Hepatocyte (in vitro differentiated cells): ENCODE measurements at places on chromosomes 12 and 14.

- DNase-seq = no peak
Observed at GRCh38 chr14:71783088-71783487, 149.1 kb upstream of the RGS6 start.

DNA sequence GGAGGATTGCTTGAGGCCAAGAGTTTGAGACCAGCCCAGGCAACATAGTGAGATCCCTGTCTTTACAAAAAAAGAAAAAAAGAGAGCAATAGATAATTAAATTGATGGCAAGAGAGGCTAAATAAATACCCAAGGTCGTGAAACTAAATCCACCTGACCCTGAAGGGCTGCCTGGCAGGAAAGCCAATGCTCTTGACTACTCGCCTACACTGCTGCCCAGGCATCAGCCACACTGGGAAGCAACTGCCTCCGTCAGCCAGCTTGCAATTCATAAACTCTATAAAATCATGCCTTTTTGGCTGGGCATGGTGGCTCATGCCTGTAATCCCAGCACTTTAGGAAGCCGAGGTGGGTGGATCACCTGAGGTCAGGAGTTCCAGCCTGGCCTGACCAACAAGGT lies 31.7 kb upstream of the RASSF3 start:
- DNase-seq = no peak

- peak; percentile 19 for DNase-seq
Observed at GRCh38 chr12:112303004-112303403, 79.2 kb downstream of the HECTD4 start.

DNA sequence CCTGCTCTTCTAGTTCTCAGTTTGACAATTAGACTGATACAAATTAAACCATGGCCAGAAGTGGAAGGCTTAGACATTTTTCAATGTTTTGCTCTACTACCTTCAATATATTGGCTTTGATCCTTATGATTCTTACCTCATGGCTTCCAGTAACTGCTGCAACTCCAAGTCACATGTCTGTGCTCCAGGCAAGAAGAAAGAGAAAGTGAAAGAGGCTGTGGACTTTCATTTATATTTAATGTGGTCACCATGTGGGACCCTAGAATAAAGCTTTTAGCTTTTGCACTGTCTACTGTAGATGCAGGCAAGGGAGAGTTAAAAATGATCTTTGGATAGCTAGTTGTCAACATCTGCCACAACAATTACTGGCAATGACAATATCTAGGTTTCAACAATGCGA lies 214.3 kb upstream of the PDE3A start:
- DNase-seq = no peak

DNA sequence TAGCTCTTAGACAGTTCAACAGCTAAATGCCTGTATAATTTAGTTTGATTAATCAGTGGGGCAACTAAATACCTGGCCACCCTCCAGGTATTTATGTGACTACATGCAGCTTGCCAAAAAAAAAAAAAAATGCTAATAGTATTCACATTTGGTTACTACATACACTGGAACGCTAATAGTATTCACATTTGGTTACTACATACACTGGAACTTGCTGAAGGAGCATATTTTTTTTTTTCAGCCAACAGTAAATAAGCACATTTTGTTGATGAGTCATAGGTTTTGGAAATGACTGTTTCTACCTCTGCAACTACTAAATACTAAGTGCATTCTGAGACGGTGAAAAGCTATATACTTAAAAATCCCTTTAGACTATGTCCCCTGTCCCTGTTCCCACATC lies 1172.3 kb downstream of the LRFN5 start:
- no peak for DNase-seq

DNA sequence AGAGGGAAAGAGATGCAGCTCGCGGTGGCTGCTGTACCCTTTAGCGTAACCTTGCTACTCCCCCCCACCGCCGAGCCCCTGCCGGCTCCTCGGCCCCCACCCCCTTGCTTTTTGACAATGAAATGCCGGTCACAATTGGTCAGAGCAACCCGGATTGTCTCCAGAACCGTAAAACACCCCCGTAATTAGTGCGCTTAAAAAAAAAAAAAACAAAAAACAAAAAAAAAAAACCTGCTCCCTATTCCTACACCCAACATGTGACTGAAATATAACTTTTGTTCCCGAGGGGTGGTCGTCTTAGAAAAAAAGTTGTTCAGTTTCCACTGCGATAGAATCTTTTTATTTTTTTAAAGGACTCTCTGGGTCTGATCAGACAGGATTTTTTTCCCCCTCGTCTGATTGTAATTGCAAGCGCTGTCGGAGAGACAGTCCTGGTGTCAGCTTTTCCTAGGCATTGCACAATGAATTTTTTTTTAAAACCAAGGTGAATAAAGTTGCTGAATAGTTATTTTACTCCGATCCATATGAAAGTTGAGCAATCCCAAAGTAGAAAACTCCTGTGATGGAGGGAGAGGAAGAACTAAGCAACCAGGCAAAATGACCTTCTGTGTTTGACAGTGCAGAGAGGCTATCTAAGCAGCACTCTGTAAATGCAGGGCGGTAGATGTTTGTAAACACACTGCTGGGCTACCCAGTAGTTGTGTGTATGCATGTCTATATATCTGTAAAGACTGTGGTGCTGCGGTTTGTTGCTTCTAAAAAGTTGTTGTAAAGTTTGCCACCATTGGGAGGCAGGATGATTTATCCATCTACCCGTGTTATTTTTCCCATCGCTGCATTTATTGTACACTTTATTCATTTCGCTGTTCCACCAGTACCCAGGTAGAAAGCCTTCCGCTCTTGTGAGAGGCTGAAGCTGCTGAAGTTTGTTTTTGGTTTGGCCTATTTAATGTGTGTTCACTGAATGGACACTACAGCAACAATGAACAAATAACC lies 1.1 kb downstream of the ETV6 start:
- DNase-seq = peak; percentile 32

GRCh38 chr12:9331218-9331626 lies 123.0 kb upstream of the PZP start:
- peak; percentile 76 for DNase-seq

- DNase-seq = peak; percentile 11
Observed at GRCh38 chr12:22631863-22632463, 7.0 kb downstream of the ETNK1 start.

- no peak for DNase-seq
Observed at GRCh38 chr12:14169281-14169680, 187.9 kb upstream of the GRIN2B start.

- DNase-seq = no peak
Observed at GRCh38 chr12:105547786-105548185, 217.3 kb downstream of the C12orf75 start.

DNA sequence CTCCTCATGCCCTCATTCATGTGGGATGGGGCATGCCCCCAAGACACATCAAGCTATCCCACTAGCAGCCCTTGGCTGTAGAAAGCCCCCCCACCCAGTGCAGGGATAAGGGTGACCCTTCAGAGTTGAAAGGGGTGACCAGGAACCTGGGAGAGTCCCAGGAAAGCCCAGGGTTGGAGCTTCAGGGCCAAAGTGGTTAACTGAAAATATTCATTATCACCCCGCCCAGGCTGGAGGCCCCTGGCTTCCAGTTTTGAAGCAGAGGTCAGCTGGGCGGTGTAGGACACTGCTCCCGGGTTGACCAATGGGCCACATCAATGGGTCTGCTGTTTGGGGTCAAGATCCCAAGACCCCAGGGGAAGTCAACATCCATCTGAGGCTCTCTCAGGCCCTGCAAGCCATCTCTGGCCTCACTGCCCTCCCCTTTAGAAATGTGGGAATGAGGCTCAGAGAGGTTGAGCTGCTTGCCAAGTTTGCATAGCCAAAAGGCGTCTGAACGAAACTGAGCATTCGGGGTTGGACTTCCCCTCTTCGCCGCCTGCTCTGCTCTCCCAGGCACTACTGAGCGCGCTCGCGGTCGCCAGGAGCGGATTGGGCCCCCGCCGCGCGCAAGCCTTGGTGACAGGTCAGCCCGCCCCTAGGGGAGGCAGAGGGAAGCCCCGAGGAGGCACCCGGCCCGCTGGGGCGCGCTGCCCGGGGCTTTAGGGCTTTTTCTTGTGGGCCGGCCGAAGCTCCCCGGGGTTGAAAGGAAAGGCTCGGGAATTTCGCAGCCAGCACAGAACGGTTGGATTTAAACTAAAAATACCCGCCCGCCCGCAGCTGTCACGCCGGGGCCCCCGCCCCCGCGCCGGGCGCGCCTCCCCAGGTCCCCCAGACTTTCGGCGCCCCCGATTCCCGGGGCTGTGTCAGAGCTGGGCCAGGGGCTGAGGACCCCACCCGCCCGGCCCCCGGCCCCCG lies 576 bp downstream of the SYNE3 start:
- peak; percentile 81 for DNase-seq
